Right lung (tissue), 10 donors: ENCODE measurements at places on chromosomes 16 and 17.
A peak's percentile ranks its signal among the peaks of the same experiment; 100 is the strongest.

DNA sequence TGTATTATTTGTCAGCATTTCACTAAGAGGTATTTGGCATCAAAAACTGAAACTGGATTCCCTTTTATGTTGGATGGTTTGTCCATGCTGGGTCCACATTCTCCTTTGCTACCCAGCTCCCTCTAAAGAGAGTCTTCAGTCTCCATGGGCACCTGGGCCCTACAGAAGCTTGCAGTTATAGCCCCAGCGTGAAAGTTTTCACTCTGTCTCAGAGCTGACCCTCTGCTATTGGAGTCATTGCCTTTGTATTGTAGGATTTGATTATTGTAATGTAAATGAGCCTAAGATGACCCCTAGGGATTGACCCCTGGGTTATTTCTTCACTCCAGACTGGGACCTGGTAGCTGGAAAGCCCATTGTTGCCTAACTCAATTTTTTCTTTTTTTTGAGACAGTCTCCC lies 1026.5 kb upstream of the EEF2KMT start:
- DNase-seq, result no peak

DNA sequence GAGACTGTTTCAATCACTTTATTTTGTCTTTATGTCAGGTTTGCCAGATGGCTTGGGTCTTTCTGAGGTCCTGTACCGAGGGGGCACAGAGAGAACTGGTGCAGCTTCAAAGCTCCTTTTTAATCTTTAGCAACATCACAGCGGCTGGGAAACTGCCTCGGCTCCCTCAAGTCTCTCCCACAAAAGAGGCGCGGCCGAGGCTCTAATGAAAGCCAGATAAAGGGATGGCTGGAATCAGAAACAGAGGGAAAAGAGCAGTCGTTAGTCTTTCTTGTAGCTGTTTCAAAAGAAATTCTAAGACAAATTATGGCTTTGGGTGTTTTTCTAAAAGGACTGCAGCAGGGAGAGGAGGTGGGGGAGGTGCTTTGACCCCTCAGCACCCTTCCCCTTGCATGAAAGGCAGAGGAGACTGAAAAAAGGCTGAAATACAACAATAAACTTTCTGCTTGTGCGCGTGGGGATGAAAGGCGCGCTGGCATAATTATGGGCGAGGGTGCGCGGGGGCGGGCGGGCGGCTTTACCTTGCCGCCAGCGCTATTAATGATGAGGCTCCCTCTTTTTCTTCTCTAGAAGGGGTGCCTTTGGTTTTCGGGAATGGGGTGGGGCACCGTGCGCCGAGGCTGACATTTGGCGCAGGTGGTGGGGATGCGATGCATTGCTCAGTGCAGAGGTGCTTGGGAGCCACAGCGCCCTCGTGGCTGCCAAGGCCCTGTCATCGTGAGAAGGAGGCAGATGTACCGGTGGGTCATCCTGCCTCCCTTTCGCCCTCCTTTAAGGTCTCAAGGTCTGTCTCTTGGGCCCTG lies 22.3 kb upstream of the BRD7 start:
- DNase-seq, result no peak

GRCh38 chr17:10162096-10162495 lies 36.3 kb downstream of the GAS7 start:
- no peak for DNase-seq

DNA sequence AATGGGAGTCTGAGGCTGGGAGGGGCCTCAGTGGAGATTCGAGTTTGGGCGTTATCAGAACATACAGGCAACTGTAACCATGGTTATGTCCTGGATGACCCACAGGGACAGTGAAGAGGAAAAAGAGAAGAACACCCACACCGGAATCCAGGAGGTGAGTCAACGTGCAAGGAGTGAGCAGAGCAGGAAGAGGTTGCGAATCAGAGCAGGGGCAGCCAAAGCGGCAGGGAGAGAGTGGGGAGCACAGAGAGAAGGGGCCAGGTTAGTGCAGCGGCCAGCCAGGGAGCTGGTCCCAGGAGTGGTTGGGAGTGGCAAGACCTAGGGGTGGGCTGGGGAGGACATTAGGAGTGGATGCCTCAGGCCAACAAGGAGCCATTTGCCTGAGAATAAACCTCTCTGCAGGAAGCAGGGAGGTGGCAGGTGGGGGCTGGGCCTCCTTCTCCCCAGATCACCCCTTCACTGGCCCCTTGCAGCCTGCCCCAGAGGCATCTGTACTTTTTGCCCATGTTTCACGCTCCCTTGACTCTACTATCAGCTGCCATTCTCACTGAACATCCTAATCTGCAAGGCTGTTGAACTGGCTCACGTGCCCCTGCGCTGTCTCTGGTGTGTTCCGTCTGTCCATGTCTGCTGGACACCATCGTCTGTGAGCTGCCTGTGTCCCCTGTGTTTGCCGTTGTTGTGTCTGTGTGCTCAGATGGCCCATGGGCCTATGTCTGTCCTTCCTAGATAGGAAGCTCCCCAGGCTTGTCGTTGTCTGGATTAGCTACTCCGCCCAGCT lies 5.1 kb downstream of the KRT13 start:
- no peak for DNase-seq

- DNase-seq, result no peak
Observed at GRCh38 chr17:43669971-43670644, 8.4 kb upstream of the MEOX1 start.

DNA sequence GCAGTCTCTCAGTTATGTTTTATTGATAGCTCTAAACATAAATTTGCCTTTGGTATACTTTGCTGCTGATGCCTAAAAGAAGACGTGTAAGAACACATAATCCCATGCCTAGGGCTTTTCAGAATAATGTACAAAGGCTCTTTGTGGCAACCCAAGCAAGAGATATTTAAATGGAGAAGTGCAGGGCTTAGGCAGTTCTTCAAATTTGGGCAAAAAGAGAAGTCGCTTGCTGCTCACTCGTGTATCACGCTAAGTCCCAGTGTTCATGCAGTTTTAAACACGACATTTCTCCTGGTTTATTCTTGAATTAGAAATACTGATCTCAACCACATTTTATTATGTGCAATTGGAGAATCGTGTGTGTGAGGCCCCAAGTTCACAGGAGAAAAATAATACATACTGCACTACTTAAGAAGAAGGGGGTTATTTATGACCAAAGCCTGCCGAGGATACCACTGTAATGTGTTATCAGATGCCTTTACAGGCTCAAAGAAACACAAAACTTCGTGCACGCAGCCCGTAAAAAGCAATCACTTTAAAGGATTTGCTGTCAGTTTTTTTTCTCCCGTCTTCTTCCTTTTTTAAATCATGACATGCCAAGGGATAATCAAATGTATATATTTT lies 22.5 kb upstream of the IRX6 start:
- DNase-seq, result no peak

GRCh38 chr17:31467502-31468256 lies 76.2 kb downstream of the RAB11FIP4 start:
- no peak for DNase-seq

DNA sequence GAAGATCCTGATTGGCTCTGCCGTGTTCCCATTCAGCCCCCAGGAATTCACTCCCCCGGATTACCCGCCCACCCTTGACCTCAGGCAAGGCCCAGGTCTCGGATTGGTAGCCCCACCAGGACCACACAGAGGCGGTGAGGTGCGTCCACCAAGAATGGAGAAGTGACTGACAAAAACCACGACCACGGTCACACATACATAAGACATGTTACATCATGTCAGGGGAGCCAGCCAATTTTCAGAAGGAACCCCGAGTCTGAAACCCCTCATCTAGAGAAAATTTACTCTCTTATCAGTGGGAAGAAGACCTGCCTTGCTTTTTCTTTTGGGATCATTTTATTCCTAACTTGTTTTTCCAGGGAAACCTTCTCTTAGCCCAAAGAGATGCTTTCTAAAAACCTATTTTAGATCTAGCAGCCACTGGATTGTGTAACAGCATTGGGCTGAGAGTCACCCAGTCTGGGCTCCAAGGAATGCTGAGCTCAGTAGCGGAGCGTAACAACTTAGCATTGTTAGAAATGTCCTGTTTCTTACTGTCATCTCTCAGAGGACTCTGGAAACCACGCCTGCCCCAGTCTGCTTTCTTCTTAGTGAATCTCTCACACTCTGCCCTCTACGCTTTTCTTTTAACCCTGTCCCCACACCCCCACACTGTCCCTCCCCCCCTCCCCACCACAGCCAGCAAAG lies 164.1 kb downstream of the CMIP start:
- no peak for DNase-seq

- no peak for DNase-seq
Observed at GRCh38 chr16:58365623-58366022, 26.6 kb upstream of the GINS3 start.

DNA sequence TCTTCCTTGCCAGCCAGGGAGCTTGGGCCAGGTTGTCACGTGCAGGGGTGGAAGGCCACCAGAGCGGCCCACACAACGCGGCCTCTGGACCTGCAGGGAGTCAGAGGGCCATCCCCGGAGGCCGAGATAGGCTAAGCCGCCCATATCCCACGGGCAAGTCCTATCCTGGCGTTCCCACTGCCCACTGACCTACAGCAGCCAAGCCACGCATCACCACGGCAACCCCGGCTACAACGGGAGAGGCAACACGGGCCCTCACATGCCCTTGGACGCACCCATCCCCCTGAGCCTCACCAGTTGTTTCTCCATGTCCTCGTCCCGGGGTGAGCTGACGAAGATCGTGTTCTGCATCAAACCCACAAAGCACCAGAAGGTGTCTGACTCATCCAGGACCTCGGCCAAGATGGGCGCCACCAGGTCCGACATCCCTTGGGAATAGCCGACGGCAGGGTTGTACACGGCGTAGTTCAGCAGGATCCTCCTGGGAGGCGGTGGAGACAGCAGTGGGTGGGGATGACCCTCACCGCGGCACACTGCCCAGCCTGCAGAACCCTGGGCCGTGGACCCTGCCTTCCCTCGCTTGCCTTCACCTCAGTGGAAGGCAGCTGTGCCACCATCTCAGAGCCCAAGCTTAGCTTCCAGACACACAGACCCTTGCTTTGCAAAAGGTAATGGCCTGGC lies 88.2 kb downstream of the TBC1D16 start:
- DNase-seq, result no peak

- no peak for DNase-seq
Observed at GRCh38 chr17:393806-394717, 41.5 kb upstream of the RPH3AL start.

DNA sequence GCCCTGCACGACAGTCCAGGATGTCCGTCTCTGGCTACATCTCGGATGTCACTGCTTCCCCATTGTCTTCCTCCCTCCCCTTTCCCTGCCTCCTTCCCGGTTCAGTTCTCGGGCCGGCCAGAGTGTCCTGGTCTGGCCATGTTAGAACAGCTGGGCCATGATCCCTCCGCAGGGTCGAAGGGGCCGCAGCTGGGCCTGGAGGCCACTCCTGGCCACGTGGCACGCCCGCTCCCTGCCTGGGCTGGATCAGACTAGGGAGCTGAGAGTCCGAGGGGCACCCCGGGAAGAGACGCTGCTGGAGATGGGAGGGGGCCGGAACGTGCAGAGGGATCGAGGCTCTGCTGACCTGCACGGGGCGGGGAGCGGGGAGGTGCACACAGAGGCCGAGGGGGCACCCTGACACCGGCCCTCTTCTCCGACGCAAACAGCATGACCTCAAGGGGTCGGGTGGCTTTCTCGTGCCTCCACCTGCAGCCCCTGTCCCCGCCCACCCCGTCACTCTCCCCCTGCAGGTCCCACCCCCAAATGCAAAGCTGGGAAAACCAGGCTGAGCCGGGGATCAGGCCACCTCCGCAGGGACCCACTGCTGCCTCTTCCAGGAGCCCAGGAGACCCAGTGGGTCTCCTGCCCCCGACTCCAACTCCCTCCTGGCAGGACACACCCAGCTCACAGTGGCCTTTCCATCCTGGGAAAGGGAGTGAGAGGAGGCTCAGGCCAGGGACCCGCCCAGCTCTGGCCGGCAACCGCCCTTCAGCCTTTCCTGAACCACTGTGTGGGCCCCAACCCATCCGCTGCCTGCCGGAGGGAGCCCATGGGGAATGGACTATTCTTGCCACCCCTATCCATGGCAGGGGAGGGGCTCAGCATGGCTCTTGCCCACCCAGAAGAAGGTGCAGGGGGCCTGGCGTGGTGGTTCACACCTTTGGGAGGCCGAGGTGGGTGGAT lies 38.5 kb downstream of the CTU2 start:
- DNase-seq, result no peak

- peak; percentile 95 for DNase-seq
Observed at GRCh38 chr16:11639925-11640899, 28.0 kb upstream of the SNN start.

GRCh38 chr16:75475420-75475847 lies 10.9 kb upstream of the TMEM170A start:
- DNase-seq, result no peak

DNA sequence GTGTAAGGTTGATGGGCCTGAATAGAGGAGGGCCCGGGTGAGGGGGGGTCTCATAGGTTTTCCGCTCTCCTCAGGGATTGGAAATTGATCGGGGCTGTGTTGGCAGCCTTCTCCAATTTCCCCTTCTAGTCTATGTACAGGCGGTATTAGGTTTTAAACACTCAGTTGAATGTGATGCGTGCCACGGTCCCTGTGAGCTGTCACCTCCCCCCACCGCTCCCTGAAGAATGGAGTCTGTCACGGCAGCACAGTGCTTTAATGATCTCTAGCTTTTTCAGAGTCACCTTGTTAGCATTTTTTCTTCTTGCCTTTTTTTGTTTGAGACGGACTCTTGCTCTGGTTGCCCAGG lies 800 bp downstream of the COX4I1 start:
- no peak for DNase-seq

GRCh38 chr16:15682105-15682570 lies 32.1 kb downstream of the NDE1 start:
- no peak for DNase-seq

GRCh38 chr16:86128246-86128645 lies 229.3 kb downstream of the IRF8 start:
- no peak for DNase-seq

DNA sequence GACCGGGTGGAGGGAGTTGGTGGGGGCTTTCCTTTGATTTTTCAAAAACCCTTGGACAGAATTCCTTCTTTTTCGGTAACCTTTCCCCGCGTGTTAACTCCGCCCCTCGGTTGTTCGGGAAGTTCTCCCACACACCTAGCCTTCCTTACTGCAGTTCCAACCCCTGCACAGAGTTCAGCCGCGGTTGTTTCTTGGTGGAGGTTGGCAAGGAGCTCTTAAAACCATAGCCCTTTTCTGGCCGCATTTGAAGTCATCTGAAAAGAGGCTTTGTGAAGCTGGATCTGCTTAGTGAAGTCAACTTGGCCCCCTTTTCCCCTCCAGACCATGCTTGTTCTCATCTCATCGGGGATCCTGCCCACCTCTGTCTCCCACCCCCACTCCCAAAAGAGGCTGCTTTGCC lies 1.8 kb downstream of the CACNG4 start:
- no peak for DNase-seq

GRCh38 chr17:11363565-11364117 lies 122.6 kb downstream of the SHISA6 start:
- DNase-seq, result no peak

DNA sequence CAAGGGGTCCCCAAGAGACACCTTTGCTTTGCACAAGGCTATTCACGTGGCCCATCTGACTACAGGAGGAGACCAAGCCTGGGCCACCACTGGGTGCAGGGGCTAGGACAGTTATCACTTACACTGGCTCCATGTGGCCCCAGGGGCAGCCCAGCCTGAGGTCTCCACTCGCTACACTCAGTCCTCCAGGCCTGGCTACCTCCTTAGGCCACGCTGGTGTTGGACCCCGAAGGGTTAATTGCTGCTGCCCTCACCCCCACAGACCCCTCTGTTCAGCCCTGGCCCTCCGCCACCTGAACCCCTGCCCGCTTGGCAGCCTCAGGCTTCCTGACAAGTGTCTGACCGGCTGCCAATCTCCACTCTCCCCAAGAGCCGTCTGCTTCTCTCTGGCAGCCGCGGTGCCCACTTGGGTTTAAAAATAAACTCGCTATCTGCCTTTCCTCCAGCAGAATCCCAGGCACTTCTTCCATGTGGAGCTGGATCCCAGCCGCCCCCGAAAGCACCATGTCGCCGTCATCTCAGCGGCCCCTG lies 27.8 kb downstream of the ADAM11 start:
- no peak for DNase-seq
